ENCODE measurements at places on chromosomes 11 and 22. TPM values are rescaled to one million over a fixed set of nuclear protein-coding genes. Genes with fewer than 3 reads are reported as not detected.

The LMO2 gene
- total RNA-seq = 23.0 TPM

The SLC37A2 gene
- total RNA-seq = 0.57 TPM

The MSANTD4 gene
- total RNA-seq = 29.8 TPM

The OR56A1 gene
- total RNA-seq = not detected

The OR5B21 gene
- not detected for total RNA-seq

The RFPL1 gene
- not detected for total RNA-seq

The OR51B4 gene
- not detected for total RNA-seq

The KRTAP5-8 gene
- not detected for total RNA-seq

Data from thoracic aorta endothelial cell (primary cell).